ENCODE measurements at places on chromosomes 3 and 15.

GRCh38 chr3:164452707-164453106 lies 625.6 kb downstream of the SI start:
- DNase-seq = no peak

DNA sequence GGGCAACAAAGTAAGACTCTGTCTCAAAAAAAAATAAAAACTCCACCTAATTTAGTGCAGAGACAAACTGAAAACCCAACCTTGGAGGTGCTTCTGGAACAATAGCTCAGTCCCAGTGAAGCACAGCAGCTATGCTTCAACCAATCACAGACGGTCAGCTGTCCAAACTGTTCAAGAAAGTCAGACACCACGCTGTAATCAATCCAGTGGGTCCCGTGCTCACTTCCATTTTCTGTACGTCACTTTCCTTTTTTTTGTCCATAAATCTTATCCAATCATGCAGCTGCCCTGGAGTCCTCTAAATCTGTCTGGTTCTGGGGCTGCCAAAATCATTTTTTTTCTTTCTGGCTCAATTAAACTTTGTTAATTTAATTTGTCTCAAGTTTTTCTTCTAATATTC lies 93.6 kb upstream of the FAM174B start:
- DNase-seq = no peak

DNA sequence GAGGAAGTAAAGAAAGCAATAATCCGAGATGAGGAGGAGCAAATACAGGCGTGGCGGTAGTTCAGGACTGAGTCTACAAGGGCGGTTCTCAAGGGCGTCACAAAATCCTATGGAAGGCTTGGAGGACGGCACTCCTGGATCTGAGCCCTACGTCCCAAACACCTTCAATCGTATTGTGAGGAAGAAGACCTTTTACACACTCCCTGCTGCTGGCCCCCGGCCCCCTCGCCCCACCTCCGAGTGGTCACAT lies 747 bp downstream of the PLD1 start:
- DNase-seq = no peak

- DNase-seq = no peak
Observed at GRCh38 chr15:77862651-77863104, 214.8 kb downstream of the TBC1D2B start.

DNA sequence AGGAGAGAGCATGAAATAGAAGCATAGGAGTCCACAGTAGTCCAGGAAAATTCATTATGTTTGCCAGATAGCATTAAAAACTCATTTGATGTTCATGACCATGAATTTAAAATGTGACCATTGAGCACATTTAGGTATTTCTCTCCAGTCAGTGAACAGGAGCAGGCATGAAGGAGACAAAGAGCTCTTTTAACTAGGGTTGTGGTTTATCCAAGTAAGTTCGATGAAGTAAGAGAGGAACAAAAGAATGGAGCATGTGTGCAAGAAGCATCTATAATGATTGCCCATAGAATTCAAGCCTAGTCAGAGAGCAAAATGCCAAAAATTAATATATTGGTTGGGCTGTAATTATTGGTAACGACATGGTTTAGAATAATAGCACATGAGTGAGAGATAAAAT lies 342.1 kb upstream of the CCDC54 start:
- DNase-seq = no peak

DNA sequence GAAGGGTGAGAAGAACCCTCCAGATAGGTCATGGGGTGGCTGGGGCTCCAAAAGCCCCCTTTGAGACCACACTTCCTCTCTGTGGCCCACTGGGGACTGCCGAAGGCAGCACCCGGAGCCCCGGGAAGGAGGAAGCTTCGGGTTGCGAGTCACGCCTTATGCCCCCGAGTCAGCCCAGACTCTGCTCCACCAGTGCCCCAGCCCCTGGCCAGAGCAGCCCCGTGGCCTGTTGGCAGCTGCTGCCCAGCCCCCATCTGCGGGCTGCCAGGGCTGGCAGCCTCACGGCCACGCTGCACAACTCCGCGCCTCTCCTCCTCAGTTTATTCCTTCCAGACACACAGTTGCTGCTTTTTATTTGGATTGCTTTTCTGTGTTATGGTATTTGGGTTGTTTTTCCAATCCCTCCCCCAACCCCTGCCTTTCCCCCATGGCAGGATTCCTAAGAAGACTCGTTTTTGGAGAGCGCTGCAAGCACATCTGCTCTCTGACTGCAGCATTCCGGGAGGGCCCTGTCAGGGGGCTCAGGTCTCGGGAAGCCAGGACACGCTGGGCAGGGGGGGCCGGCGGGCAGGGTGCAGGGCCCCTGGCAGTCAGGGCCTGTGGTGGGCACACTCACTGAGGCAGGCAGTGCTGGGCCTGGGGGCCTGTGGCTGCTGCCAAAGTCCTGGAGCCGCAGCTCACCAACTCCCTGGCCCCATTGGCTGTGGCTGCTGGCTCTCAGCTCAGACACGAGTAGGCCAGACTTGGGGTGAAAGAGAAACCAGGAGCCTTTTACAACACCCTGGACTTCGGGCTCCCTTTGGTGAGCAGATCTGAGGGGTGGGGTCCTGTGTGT lies 20.2 kb downstream of the MAGEF1 start:
- no peak for DNase-seq

Data from activated naive CD4-positive, alpha-beta T cell (primary cell).